ENCODE measurements at places on chromosomes 5 and 9.

DNA sequence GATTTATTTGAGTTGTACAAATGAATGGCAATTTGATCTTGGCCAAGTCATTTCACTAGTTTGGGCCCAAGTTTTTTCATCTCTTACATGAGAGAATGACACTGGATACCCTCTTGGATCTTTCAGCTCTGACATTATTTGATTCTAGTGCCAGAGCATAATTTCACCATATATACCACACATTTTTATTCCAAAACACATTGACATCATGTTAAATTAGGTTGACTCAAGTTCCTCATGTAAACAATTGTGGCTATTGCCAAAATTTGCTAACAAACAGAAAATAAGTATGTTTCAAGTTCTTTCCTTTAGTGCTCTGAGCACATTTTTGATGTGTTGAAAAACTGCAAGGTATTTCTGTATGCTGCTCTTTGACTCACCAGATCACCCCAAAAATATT lies 375.8 kb downstream of the ZNF608 start:
- no peak for DNase-seq

DNA sequence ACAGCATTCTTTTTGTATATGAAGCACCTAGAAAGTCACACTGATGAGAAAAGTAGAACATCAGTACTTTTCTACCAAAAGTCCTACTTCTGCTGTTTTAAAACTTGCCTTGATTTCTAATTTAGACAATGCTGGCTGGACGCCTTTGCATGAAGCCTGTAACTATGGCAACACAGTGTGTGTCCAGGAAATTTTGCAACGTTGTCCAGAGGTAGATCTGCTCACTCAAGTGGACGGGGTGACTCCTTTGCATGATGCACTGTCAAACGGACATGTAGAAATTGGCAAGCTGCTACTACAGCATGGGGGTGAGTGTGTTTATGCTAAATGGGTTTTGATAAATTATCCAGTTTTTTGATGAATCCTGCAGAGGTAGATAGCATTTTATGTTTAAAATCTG lies 73.5 kb downstream of the SLF1 start:
- DNase-seq: no peak

DNA sequence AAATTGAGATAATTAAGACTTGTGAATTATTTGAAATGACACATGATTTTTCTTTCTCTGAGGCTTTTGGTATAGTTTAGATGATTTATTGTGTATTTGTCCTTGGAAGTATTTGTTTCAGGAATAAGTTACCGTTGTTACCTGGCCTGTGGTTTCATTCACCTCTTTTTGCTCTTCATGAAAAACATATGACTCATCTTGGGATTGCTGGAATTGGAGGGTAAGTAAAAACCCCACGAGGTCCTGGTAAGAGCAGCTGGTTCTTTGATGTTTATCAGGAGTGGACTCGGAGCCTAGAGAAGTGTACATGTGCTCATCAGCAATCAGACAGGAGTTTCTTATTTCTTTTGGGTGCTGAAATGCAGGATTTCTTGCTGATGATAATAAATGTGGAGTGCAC lies 275.3 kb downstream of the PSAT1 start:
- DNase-seq: no peak

DNA sequence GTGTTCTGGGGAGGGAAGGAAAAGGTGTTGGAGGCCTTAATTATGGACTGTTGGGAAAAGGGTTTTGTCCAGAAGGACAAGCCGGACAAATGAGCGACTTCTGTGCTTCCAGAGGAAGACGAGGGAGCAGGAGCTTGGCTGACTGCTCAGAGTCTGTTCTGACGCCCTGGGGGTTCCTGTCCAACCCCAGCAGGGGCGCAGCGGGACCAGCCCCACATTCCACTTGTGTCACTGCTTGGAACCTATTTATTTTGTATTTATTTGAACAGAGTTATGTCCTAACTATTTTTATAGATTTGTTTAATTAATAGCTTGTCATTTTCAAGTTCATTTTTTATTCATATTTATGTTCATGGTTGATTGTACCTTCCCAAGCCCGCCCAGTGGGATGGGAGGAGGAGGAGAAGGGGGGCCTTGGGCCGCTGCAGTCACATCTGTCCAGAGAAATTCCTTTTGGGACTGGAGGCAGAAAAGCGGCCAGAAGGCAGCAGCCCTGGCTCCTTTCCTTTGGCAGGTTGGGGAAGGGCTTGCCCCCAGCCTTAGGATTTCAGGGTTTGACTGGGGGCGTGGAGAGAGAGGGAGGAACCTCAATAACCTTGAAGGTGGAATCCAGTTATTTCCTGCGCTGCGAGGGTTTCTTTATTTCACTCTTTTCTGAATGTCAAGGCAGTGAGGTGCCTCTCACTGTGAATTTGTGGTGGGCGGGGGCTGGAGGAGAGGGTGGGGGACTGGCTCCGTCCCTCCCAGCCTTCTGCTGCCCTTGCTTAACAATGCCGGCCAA lies 19.1 kb downstream of the PTGES2 start:
- no peak for DNase-seq

- DNase-seq: no peak
Observed at GRCh38 chr9:4298255-4299004, 1.4 kb downstream of the GLIS3 start.

GRCh38 chr9:74379718-74380117 lies 117.4 kb upstream of the RORB start:
- no peak for DNase-seq

- DNase-seq: no peak
Observed at GRCh38 chr5:137659209-137659608, 76.7 kb downstream of the KLHL3 start.

Measured in memory B cell (primary cell).